ENCODE measurements at places on chromosomes 3 and 15.
A peak's percentile ranks its signal among the peaks of the same experiment; 100 is the strongest.

DNA sequence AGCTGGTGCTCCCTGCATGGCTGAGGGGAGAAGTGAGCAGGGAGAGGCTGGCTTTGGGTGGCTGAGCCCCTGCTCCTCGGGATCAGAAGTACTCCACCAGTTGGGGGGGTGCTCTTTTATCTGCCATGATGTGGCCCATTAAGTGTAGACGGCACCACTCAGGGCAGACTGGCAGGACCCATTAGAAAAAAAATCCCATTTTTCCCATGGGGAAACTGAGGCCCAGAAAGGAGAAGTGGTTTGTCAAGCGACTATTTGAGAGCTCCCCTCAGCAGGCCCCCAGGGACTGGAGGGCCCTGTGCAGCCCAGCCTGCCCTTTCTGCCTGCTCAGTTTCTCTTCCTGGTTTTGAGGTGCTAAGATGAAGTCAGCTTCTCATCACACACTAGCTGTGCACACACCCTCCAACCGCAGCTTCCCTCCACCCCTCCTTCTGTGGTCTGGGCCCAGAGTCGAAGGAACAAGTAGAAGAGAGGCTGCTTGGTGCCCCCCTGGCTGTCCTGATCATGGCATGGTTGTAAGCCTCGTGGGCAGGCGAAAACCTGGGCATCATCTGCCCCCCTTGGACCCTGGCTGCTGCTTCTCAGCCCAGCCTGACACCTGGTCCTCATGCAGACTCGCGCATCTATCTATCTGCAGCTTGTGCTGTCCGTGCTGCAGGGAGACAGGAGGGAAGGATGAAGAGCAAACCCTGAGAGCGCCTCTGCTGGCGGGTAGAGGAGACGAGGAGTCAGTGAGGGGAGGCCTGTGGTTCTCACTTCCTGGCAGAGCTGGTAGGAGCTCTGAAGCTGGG, 5.6 kb downstream of the CSK start:
- peak; percentile 85 for DNase-seq

DNA sequence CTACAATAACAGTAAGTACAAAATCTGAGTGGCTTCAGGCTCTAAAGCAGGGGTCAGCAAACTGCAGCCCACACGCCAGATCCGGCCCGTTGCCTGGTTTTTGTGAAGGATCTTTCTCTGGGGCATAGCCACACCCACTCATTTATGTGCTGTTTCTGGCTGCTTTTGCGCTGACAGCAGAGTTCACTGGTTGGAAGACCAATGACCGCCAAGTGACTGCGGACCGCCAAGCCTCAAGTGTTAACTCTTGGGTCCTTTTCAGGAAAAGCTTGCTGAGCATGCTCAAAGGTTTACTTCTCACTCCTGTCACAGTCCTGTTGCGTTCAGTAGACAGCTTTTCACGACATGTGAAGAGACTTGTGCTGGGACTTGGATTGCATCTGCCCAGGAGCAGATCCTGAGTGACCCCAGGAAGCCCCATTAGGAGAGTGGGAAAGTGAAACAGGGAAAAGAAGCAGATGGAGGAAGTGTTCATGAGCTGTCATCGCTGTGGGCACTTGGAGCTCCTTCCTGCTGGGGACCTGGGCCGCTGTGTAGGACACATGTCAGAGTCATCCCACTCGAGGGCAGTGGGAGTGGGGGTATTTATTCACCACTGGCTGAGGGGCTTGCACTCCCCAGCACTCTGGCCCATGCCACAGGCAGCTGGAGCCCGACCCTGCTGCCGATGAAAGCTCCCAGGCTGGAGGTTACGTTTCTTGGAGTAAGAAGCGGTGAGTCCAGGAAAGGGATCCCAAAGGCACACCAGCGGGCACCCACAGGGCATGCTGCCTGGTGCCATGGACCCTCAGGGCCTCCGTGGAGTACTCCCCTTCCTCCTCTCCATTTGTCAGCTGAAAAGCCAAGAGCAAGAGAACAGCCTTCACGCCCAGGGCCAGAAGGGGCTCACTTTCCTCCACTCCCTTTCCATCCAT, 249.1 kb downstream of the PLCL2 start:
- no peak for DNase-seq

DNA sequence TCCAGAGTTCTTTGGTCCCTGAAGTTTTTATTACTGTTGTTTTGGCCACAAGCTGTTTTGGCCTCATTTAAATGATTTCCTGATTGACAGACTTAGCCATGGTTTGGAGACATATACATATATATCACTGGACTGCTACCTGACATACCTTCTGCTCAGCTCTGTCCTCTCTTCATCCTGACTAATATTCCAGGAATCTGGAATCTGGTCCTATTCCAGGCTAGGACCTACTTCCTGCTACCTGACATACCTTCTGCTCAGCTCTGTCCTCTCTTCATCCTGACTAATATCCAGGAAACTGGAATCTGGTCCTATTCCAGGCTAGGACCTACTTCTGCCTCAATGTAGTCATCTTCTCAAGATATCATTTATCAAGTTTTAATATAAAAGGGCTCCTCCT, 724.4 kb upstream of the ROBO1 start:
- DNase-seq = no peak

- DNase-seq = no peak
These were observed 171.9 kb downstream of the FRMD5 start for GRCh38 chr15:44023176-44023575.
